Left colon (tissue), 2 donors: ENCODE measurements at places on chromosomes 5 and 9. TPM values are rescaled to one million over a fixed set of nuclear protein-coding genes. Genes with fewer than 3 reads are reported as not detected.

The BTNL8 gene
- 33.0 TPM for total RNA-seq

- DNase-seq: no peak
Measured at GRCh38 chr9:111807197-111807596, 12.5 kb upstream of the SHOC1 start.

DNA sequence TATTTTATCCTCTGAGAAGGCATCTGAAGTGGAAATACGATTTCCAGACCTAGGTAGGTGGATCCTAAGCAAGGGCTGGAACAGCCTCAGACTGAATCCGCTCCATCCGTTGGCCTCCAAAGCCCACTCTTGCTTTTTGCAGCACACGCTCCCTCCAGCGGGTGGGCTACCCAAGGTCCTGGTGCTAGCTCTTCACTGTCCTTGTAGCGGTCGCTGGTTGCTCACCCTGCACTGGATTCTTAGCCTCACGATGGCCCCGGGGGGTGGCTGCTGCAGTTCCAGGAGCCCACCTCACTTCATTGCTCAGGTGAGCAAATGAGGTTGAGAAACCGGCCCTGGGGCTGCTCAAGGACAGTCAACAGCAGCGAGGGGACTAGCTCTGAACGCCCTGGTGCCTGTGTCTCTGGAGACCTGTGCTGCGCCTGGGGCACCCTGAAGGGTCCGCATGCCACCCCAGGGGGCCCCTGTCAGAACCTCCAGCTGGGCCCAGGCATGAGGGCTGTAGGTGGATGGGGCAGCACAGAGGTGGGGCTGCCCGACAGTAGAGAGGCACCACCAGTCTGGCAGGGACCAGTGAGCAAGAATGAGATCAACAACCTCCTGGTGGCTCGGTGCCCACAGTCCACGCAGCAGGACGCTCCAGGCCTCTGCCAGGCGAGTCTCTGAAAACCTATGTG, 4.3 kb downstream of the MGAT4B start:
- peak; percentile 43 for DNase-seq

DNA sequence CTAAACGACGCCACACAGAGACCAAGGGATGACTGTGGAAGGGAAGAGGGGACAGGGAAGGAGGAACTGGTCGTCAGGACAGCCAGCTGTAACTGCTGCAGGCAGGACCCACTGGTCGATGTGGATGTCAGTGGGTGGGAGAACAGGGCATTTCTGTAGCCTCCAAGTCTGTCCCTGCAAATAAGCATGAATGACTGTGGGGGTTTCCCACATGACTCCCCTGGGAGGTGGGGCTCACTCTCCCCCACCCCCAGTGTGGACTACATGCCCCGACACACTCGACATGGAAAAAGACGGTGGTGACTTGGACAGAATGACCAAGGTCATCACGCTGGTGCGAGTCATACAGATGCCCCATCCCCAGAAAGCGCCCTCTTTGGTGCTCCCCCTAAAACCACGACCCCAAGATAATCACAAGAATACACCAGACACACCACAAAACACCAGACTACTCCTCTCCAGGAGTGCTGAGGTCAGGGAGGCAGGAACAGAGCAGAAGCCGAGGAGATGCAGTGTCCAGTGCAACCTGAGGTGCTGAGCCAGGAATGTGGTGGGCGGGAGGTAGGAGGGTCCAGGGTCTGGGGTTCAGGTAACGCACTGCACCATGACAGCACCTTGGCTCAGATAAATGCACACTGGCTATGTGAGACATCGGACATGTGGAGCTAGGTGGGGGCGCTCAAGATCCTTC, 64.9 kb downstream of the SECISBP2 start:
- DNase-seq: no peak
